Breast epithelium (tissue), 4 donors: ENCODE measurements at places on chromosomes 1 and 21. TPM values are rescaled to one million over a fixed set of nuclear protein-coding genes. Genes with fewer than 3 reads are reported as not detected.
A peak's percentile ranks its signal among the peaks of the same experiment; 100 is the strongest.

DNA sequence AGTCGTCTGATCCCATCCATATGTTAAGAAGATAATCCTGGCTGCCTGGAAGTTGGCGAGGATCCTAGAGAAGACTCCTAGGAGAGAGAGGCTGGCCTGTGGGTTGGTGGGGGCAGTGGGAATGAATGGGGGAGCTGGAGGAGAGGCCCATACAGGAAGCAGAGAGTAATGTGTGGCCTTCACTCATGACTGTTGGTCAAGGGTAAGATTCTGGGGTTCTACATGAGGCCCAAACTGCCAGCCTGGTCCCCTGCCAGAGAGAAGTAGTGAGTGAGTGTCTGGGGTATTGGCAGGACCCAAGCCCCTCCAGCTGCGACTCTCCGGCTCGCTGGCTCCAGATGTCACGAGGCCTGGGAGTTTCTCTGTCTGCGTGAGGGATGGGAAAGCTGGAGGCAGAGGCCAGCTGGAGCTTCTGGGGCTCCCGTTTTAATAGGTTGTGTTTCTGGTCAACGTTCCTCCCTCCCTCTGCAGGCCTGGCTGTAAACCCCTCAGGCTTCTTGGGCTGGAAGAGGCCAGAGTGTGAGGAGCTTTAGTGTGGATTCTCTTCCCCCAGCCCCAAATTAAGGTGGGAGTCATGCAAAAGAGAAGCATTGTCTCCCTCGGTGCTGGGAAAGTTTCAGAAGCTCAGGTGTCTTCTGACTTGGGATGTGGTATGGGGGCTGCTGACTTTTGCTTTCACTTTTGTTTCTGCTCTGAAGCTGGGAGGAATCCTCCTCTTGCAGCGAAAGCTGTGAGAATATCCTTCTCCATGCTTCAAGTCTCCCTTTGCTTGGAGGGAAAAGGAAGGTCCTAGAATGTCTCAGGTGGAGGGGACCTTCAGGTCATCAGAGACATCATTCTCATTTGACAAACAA lies 2.6 kb downstream of the TMEM51 start:
- no peak for DNase-seq

GRCh38 chr1:21904704-21905520 lies 32.2 kb downstream of the HSPG2 start:
- DNase-seq, result peak; percentile 63

Gene MMP23B
- total RNA-seq, result 2.7 TPM

- DNase-seq, result no peak
Measured at GRCh38 chr1:234968451-234968850, 160.2 kb downstream of the TOMM20 start.

DNA sequence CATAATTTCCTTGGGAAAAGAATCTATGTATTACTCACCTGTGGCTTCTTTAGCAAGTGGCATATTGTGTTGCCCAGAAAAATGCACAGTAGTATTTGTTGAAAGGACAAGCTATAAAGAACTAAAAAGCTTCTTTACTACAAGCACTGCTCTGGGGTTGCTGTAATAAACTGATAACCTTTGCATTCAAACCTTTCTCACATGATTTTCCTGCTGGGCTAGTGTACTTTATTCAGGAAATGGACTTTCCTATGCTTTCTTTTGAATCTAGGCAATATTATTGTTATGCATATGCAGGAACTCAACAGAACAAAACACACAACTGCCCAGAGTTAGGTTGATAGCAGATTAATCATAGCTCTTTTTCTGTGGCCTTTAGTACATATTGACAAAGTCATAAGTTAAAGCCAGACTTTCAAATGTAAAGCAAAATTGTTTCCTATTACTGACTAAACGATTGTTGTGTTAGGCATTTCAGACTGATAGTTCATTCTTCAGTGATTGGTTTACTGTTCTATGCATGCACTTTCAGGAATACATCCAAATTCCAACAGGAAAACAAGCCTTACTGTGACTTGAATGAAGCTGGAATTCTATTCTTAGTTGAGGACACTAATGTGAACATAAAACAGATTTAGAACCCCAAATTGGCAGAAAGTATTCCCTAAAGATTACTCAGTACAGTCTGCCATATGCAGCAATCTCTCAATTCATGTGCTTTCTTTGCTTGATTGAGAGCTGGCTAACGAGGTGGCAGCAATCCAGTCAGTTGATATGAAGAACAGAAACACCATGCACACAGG lies 564.3 kb upstream of the NEGR1 start:
- no peak for DNase-seq

Gene CA14
- total RNA-seq, result not detected

Gene HSD3B1
- total RNA-seq, result not detected

- DNase-seq, result no peak
Measured at GRCh38 chr1:180912211-180912800, 391 bp upstream of the KIAA1614 start.

DNA sequence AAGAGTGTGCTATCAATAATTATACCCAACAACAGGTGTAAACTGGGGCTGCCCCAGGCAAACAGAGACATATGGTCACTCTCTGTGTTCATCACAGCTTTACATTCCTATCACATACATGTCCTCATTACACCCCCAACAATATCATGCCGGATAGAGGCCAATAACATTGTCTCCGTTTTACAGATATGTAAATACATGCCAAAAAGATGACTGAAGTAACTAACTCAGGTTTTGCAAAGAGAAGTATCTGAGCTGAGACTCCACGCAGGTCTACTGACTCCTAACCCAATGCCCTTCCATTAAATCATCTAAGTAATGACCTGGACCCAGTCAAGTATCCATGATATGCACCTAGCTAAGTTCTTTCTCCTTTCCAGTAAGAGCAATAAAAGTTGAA lies 55.0 kb downstream of the JAK1 start:
- DNase-seq, result no peak

Gene PEF1
- total RNA-seq, result 67.8 TPM

GRCh38 chr1:231176421-231176820 lies 14.6 kb downstream of the TRIM67 start:
- no peak for DNase-seq
